ENCODE measurements at places on chromosomes 1 and 21. TPM values are rescaled to one million over a fixed set of nuclear protein-coding genes. Genes with fewer than 3 reads are reported as not detected.

DNA sequence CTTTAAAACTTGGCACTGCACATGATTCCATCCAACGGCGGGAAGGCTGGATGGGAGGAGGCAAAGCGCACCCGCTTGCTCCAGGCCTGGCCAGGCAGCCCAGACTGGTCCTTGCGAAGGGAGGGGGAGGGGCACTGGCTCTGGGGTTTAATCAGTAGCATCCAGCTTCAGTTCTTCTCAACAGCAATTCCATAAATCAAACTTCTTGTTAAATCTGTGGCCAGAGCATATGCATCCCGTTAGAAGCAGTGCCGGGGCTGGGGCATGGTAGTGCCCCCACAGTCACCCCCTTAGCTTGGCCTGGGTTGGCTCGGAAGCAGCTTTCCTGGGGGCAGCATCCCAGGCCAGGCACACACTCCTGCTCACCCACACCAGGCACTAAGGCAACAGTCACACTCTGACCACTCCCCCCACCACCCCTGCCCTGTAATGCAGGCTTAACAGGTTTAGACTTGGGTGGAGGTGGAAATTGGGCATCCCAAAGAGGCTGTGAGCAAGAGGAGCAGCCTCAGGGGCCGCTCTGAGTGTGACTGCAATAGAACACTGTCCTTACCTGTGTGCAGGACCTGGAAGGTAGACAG lies 94.1 kb upstream of the CASZ1 start:
- DNase-seq: no peak

- DNase-seq: no peak
Observed at GRCh38 chr1:55310505-55310971, 95.4 kb upstream of the USP24 start.

DYNLT5 gene
- total RNA-seq: not detected

DNA sequence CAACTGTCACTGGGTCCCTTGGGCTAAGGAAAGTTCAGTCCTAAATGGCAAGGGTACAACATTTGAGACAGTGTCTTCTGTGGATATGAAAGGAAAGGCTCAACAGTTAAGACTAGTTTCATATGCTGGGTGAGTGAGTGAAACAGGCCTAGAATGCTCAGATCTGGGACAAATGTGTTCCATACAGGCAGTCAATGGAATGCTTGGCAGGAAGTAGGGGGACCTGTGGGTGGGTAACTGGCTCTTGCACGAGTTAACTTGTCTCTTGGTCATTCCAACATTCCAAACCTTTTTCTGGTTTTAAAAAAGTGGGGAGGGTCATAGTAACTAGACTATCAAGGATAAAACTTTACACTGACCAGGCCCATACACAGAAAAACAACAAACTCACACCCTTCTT lies 17.8 kb upstream of the ADAM30 start:
- no peak for DNase-seq

HAO2 gene
- not detected for total RNA-seq

GRCh38 chr1:66682106-66682505 lies 70.2 kb upstream of the DYNLT5 start:
- DNase-seq: no peak

- DNase-seq: no peak
Observed at GRCh38 chr1:211742889-211743529, 67.6 kb upstream of the NEK2 start.

GRCh38 chr1:228393268-228393701 lies 13.3 kb downstream of the TRIM11 start:
- DNase-seq: no peak

DNA sequence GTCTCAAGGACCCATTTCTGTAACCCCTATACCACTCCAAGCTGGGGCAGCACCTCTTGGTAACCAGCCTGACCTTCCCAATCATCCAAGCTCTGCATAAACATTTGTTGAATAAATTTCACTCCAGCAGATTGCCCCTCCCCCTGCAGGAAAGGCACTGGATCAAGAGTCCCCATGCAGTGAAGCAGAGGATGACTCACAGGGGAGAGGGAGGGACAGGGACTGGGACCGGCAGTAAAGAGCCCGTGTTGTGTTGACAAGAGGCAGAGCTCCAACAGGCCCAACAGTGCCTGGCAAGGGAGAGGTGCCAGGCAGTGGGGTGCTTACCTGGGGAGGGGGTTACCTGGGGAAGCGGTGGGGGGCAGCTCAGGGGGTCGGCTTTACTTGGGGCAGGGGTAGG lies 32.3 kb downstream of the SLC9A1 start:
- DNase-seq: no peak

DNA sequence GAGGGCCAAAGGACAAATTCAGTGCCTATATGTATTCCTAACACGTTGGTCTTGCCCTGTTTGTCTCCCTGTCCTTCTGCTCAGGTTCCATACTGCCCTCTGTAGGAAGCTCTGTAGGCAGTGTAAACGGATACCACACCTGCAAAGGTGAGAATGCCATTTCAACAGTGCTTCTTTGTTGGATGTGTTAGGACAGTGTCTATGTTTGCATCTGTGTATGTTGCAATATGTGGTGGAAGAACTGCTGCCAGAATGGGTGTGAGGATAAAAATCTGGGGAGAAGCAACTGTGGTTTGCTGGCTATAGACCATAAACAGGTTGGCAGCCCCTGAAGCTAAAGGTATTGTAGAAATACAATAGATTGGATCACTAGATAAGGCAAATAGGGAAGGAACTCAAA lies 113.1 kb upstream of the BMP8A start:
- no peak for DNase-seq

GRCh38 chr1:84402501-84402900 lies 4.2 kb downstream of the DNASE2B start:
- DNase-seq: no peak

CFHR1 gene
- total RNA-seq: not detected

SLAMF8 gene
- 0.08 TPM for total RNA-seq

GRCh38 chr1:5647234-5647633 lies 345.0 kb downstream of the NPHP4 start:
- no peak for DNase-seq

GRCh38 chr1:185574139-185574875 lies 159.9 kb upstream of the HMCN1 start:
- no peak for DNase-seq

KRTAP10-11 gene
- total RNA-seq: not detected

DNA sequence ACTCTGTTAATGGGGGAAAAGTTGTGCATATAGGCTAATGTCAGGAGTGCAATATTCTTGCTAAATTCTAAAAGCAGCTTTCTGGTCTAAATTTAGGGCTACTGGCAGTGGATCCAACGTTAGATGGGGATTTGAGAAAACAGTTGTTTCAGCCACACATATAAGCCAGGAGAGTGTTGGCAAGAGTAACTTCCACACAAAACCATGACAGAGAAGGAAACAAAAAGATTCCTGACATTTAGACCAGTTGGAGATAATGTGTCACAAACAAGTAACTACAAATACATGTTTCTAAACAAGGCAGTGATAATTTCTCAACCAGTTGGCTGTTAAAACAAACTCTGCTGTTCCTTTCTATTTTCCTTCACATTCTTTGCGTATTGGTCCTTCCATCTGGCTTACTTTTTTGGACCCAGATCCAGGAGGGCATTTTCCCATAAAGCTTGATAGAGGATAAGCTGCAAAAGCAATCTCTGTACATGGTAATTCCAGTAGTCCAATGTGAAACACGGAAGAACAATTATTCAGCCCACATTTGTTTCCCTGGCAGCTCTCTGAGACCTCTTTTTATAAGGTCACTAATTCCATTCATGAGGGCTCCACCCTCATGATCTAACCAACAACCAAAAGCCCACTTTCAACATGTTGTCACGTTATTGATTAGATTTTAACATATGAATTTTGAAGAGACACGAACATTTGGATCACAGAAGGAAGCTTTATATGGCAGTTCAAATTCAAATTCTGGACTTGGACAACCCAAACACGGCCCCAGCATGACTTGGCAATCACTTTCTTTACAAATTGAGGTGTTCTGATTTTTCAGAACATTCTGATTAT lies 1888.6 kb downstream of the MRPL39 start:
- no peak for DNase-seq

XPR1 gene
- total RNA-seq: 13.4 TPM

DNA sequence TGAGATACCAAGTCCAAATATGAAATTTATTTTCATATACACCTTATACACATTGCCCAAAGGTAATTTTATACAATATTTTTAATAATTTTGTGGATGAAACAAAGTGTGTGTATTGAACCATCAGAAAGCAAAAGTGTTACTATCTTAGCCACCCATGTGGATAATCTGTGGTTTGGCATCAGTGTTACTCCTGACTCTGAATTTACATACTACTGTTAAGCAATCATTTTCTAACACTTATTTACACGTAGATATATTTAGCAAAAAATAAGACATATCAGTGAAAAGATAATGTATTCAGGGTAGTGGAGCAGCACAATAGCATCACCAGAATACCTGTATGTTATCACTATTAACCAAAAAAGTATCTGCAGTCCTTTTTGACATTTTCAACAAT lies 23.8 kb downstream of the DENND2D start:
- no peak for DNase-seq

DNA sequence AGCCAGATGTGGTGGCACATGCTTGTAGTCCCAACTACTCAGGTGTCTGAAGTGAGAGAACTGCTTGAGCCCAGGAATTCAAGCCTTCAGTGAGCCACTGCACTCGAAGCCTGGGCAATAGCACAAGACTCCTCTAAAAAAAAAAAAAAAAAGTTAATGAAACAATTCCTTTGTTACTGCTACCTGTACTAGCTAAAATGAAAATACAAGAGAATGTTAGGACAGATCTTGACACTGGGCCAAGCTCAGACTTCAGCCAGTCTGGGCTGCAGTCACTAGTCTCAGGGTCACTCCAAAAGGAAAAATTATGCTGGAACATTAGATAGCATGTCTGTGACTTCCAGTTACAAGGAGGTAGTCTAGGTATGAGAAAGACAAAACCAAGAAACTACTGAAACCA lies 56.5 kb downstream of the TRIM33 start:
- DNase-seq: no peak

DNA sequence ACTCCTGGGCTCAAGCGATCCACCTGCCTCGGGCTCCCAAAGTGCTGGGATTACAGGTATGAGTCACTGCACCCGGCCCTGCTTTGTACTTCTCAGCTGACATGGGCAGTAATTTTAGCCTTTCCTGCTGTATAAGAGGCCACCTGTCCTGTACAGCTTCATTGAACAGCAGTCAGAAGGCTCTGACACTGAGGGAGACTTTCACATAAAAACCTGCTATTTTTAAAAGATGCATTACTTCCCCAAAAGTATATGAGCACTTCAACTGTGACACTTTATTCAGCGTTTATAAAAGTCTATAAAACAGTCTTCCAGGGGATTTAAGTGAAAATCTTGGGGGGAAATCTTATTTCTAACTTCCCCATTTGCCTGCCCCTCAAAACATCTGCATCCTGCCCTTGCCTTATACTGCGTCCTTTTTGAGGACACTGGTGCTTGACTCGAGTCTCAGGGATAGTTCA lies 17.6 kb downstream of the RNU5D-1 start:
- no peak for DNase-seq

GRCh38 chr1:108120163-108120562 lies 80.0 kb downstream of the SLC25A24 start:
- DNase-seq: no peak

MANEAL gene
- 9.2 TPM for total RNA-seq

HIVEP3 gene
- total RNA-seq: 13.6 TPM

SERBP1 gene
- 383 TPM for total RNA-seq

- DNase-seq: no peak
Observed at GRCh38 chr1:201020721-201021629, 2.5 kb downstream of the KIF21B start.

GRCh38 chr21:31218830-31219608 lies 125.0 kb downstream of the TIAM1 start:
- DNase-seq: no peak

DNA sequence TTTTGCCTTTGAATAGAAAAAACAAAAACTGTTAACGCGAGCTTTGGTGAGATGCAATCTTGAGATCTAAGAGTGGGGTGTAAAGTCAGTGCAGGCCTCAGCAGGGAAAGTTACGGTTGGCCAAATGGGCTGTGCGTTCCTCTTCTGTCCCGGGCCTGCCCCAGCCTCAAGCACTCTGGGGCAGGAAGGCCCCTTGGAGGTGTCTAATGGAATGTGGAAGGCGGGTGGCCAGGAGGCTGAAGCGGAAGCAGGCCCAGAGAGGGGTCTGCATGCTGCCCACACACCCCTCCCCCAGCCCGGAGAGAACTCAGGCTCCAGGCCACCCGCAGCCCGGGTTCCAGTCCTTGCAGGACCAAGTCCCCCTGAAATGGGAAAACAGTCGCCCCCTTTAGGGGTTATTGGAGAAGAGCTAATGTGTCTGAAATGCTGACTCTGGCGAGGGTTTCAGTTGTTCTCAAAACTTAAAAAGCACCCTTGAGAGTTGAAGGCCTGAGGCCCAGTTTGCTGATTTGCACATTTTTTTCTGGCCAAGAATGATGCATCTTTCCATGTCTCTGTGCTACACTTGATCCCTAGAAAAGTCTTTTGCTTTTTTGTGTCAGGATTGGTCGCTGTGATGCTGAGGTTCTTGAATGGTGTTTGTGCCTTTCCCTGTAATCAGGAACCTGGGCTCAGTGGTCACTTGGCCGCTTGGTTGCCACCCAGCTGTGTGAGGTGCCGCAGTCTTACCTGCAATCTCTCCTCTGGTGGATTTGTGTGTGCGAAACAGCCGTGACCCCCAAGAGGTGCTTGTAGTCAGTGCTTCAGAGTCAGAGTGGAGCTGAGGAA lies 2.0 kb downstream of the COL18A1 start:
- no peak for DNase-seq

GRCh38 chr1:25772692-25773245 lies 27.2 kb upstream of the SELENON start:
- no peak for DNase-seq

- DNase-seq: no peak
Observed at GRCh38 chr1:177315261-177315660, 144.5 kb downstream of the BRINP2 start.

STUM gene
- not detected for total RNA-seq

KCNE2 gene
- not detected for total RNA-seq

DNA sequence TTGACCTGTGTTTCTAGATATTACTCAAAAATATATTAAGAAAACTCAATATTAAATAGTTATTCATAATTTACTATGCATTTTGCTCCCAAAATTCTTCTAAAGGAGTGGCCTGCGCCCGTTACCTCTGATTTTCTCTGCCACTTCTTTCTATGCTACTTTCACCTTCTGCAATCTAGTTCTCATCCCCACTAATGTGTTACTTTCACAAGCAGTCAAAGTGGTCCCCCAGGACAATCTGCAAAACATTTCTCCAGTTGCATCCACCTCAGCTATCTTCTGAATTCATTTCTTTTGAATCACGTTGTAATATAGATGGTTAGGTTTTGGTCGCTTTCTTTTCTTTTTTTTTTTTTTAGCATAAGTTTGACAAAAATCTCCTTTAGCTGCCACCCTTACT lies 13.4 kb downstream of the INSL5 start:
- DNase-seq: no peak

DNA sequence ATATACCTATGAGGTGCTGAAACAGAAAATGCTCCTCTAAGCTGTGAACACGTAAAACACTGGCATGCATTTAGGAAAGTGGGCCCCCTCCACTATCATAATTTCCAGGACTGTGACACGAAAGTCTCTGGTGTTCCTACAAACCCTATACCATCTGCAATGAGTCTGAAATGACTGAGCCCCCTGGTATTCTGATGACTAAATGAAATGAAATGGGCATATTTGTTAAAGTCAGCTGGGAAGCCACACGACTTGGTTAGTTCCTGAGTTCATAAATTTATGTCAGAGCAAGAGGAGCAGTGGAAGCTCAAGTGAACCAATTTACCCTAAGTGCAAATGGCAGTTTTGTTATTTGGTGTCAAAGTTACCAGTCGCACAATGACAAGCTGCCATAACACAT lies 182.3 kb downstream of the KCTD3 start:
- no peak for DNase-seq

GRCh38 chr1:174935961-174936727 lies 63.6 kb upstream of the CACYBP start:
- DNase-seq: no peak

Data from GM12878 (cell line).